T-helper 2 cell treated with Interferon-gamma antibody and Interleukin-4, amounts not matched to agents 100 ng/mL and 5 ng/mL, for 36 hours (primary cell): ENCODE measurements at places on chromosomes 5 and 9. TPM values are rescaled to one million over a fixed set of nuclear protein-coding genes. Genes with fewer than 3 reads are reported as not detected.

Gene SURF6
- 17.9 and 19.0 TPM in 2 replicates for total RNA-seq

Gene WNT8A
- total RNA-seq: not detected in 2 replicates

Gene DNM1
- 0.32 and 0.41 TPM in 2 replicates for total RNA-seq

Gene TEX48
- total RNA-seq: 0.30 TPM in 1 of 2 replicates, not detected in the other
